Left kidney (tissue), 8 donors: ENCODE measurements at places on chromosomes 4 and X. TPM values are rescaled to one million over a fixed set of nuclear protein-coding genes. Genes with fewer than 3 reads are reported as not detected.

Gene ARMCX1
- 49.1 TPM for polyA plus RNA-seq

- DNase-seq, result no peak
These were observed 8.4 kb downstream of the FBXO8 start for GRCh38 chr4:174275101-174275500.

DNA sequence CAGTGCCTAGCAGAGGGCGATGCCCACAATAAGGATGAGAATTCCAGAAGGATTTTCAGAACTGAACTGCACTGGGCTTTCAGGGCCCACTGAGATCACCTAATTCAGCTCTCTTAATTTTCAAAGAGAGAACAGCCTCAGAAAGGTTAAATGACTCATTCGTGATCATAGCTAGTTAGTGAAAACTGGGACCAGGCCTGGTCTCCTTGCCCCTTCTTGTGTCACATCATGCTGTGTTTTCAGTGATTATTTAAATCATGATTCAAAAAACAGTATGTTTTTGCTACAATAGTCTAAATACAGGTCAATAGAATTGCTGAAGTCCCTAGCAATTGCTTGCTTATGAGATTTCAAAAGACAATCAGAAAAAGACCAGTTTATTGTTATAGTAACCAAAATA is 136.4 kb upstream of the PLAC1 start:
- no peak for DNase-seq

Gene FAM184B
- 0.85 TPM for polyA plus RNA-seq

DNA sequence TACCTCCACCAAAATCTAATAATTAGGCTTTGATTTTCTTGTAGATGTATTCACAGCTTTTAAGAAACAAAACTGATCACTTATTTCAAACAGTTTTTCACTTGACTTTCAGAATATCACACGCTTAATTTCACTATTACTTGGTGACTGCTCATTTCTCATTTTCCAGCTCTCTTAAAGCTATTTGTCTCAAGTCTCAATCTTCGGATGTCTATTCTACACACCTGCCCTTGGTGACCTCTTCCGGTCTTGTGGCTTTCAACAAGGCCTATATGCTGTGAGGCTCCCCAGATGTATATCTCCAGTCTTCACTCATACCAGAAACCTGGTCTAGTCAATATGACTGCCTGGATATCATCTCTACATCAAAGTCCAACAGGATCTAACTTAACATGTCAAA is 34.9 kb upstream of the ANXA10 start:
- DNase-seq, result no peak

DNA sequence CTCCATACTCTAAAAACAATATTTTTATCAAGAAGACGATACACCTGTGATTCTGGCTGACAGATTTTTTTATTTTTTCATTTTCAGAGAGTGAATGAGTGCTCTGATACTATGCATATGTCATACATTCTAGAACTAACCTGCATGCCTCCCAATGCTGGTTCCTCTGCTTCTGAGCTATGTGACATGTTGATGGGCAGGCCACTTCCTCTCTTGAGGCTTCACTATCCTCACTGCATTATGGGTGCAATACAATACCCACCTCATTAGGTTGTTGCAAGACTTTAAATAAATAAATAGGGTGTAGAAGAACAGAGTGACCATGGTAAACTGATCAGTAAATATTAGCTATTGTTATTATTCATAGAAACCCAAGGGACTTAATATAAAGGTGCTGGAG is 408.3 kb downstream of the HNRNPD start:
- no peak for DNase-seq

DNA sequence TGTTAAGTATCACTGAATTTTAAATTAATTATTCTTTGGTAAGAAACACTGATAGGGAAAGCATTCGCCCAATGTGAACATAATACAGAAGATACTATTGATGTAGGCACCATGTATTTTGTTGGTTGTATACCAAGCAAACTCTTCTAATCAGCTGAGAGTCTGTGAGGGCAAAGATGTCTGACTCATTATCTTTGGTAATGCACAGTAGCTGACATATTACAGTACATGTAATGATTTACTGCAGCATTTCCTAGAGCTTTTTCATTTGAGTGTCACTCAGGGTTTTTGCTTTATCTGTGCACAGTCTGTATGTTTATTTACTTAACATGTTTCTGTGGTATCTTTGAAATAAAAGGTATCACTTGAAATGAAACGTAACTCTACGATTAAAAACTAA is 49.2 kb downstream of the CENPVL3 start:
- no peak for DNase-seq

GRCh38 chrX:139199933-139200332 is 330.6 kb upstream of the F9 start:
- no peak for DNase-seq

DNA sequence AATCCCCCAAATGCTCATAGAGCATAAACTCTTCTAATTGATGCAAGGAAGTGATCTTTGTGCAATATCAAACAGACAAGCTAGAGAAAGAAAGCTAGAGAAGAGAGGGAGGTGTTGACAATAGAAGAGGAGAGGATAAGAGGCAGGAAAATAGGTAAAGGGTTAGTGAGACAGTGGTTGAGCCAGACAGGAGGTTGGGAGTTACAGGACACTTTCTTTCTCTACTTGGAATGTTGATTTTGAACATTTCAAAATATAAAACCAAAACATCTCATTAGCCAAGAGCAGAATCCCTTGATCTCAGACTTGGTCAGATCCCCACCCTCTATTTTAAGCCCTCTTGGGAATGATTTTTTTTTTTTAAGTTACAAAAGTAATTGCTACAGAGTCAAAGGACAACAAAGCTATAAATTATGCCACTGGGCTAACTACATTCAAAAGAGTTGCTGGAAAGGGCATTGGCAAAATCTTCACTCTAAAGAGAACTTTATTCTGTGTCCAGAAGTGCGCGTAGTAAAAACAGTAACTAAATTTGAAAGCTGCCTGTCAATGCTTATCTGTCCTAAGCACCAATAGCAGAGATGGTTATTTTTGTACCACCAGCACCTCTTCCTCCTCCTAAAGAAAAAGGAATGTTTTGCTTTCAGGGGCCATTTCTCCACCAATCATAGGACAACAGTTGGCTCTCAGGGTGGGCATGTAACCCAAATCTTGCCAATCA is 133.8 kb downstream of the PDGFC start:
- no peak for DNase-seq
